ENCODE measurements at places on chromosomes 1 and 21. TPM values are rescaled to one million over a fixed set of nuclear protein-coding genes. Genes with fewer than 3 reads are reported as not detected.
A peak's percentile ranks its signal among the peaks of the same experiment; 100 is the strongest.

The TMEM52 gene
- total RNA-seq = not detected

The FHAD1 gene
- total RNA-seq = 25.9 TPM

The CXADR gene
- 25.2 TPM for total RNA-seq

DNA sequence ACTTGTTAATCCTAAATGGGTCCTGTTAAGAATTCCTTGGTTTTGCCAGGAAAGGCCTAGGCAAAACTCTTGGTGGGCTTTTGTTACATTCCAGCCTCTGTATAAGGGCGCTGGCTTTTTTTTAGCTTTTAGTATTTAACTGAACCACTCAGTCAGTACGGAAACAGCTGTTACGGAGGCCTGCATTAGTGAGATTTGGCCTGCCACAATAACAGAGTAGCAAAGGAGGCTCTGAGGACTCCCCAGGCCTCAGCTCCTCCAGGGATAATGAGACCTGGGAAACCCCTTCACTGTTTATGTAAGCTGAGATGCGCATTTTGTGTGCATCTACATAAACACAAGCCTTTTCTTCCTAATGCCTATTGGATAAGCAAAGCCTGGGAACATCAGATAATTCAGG is 210.2 kb downstream of the APP start:
- H3K27me3 ChIP-seq = no peaks in the 10 kb centered on the region
- H3K4me3 ChIP-seq = no peak overlapping the region
- H3K27ac ChIP-seq = no peak overlapping the region
- peaks cover 3% of the 10 kb centered on the region for H3K36me3 ChIP-seq

- no peak for DNase-seq
- H3K36me3 ChIP-seq = no peaks in the 10 kb centered on the region
- H3K27ac ChIP-seq = no peak overlapping the region
- peaks cover 4% of the 10 kb centered on the region for H3K4me1 ChIP-seq
Observed at GRCh38 chr1:178534137-178534868, 21.4 kb downstream of the TEX35 start.

GRCh38 chr1:178030467-178030866 is 60.6 kb upstream of the SEC16B start:
- peaks cover 1% of the 10 kb centered on the region for H3K36me3 ChIP-seq
- no peak overlapping the region for H3K4me3 ChIP-seq
- peaks cover 4% of the 10 kb centered on the region for H3K4me1 ChIP-seq
- DNase-seq = peak; percentile 71
